IPS DF 6.9 (cell line): ENCODE measurements at places on chromosomes 2 and 18.

- no peak for DNase-seq
These were observed 28.4 kb downstream of the AFF3 start for GRCh38 chr2:100113990-100114433.

DNA sequence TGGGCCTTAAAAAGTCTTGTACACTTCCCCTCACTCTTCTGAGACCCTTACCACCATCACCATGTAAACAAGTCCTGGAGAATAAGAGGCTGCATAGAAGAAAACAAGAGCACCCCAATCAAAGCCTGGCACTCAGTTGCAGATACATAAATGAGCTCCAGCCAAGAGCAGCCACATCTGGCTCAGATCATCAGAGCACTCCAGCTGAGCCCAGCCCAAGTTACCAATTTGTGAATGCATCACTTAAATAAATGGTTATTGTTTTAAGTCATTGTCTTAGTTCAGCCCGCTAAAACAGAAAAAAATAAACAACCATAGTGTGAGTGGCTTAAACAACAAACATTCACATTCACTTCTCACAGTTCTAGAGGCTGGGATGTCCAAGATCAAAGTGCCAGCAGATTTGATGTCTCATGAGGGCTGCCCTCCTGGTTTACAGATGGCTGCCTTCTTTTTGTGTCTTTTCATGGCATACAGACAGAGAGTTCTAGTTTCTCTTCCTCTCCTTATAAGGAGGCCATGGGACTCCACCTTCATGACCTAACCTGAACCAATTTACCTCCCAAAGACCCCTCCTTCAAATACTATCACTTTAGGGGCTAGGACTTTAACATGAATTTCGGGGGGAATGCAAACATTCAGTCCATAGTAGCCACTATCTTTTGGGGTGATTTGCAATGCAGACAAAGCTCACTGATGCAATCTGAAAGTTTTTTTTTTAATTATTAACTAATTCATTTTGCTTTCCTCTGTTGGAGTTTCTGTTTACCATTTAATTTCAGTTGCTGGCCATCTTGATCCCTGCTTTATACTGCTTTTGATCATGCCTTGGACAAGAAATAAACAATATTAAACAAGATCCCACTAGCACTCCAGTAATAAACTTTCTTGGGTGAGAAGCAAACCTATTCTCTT lies 187.5 kb upstream of the ACVR2A start:
- DNase-seq, result no peak

- DNase-seq, result no peak
These were observed 23.4 kb downstream of the TCF7L1 start for GRCh38 chr2:85156619-85157018.

- DNase-seq, result no peak
These were observed 167.5 kb upstream of the SMAD2 start for GRCh38 chr18:48098007-48098406.
